Activated T-cell treated with anti-CD3 and anti-CD28 coated beads, Interleukin-2, amount 50 U/mL, for 48 hours (primary cell): ENCODE measurements at places on chromosomes 5 and 9.

GRCh38 chr5:14156650-14157492 lies 13.7 kb downstream of the TRIO start:
- no peak for DNase-seq

DNA sequence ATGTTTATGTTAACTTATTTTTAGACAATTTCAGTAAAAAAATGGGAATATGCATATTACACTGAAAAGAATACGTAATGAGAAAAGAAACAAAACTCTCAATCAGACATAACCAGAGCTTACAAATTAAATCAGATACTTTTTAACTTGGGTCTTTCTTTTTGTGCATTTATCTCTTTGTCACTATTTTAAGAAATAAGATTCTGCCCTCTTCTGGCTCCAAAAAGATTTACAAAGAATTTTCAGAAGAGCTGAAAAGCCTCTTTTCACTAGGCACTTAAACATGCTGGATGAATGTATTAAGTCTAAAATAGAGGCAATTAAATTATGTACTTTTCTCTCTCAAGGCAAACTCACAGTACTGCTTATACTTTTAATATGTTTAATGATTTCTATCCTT lies 55.5 kb downstream of the CEP120 start:
- no peak for DNase-seq

DNA sequence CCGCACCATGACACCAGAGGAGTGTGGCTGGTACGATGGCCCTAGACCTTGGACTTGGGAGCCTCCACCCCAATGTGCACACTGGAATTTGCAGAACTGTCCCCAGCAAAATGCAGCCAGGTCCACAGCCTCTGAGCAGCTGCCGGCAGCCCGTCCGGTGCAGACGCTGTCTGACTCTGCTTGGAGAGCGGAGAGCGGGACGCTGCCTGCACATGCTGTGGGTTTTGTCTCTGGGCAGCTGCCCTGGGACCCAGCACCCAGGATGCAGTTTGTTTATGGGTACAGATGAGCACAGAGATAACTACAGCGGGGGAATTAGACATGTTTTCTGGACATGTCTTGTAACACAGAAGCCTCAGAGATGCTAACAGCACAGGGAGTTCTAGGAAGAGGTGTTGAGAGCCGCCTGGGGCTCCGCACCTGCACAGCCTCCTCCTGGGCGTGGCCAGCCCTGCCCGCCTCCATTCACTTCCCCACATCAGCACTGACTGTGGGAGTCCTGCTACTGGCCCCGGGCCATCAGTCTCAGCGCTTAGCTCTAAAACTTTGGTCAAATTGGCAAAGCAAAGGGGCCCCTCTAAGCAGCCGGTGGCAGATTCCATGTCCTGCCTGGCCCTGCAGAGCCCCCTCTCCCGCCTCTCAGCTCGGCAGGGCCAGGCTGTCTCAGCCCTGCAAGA lies 159.6 kb downstream of the IRX2 start:
- DNase-seq = no peak

DNA sequence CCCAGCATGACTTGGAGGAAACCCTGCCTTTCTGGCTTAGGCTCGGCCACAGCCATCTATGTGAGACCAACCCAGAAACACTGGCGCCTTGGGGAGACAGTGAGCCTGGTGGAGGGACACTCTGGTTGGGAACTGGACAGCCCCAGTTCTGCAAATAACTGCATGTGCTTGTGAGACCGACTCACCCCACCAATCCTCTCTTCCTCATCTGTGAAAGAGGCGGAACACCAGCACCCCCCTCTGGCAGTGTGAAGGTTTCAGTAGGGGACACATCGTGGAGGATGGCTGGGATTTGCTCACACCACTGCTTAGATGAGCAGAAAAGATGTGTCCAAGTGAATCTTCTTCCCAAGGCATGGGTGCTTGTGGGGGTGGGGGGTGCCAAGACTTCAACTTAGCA lies 43.4 kb upstream of the N4BP3 start:
- peak; percentile 56 for DNase-seq

GRCh38 chr9:4654084-4654483 lies 8.0 kb upstream of the PLPP6 start:
- no peak for DNase-seq

- peak; percentile 55 for DNase-seq
Measured at GRCh38 chr5:146565764-146566367, 49.9 kb upstream of the GPR151 start.

DNA sequence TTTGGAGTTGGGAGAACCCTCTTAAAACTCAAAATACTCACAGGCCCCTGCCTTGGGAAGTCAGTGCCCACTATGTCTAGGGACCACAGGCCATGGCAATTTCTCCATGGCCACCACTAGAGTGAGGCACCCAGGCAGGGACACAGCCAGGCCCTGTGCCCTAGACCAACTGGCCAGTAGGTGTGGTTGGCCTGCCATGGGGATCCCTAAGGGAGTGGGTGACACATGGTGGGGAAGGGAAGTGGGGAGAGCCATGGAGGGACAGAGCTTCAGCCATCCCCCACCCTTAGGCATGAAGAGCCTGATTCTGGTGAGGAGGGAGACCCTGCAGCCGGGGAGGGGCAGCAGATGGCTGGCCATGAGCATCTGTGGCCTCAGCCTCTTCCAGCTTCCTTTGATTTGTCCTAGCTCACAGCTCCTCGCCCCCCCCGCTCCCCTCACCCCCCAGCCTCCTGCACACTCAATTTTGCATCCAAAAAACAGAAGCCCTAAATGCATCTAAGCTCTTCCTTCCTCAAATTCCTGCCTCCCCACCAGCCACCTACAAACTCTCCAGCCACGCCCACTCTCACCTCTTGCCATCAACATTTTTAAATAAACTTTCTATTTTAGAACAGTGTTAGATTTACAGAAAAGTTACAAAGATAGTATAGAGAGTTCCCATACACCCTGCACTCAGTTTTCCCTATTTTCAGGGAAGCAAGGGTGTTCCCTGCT lies 1.6 kb upstream of the DBN1 start:
- DNase-seq = no peak

GRCh38 chr5:14353726-14354474 lies 210.8 kb downstream of the TRIO start:
- no peak for DNase-seq

GRCh38 chr5:102211165-102211564 lies 84.9 kb downstream of the SLCO4C1 start:
- DNase-seq = no peak

DNA sequence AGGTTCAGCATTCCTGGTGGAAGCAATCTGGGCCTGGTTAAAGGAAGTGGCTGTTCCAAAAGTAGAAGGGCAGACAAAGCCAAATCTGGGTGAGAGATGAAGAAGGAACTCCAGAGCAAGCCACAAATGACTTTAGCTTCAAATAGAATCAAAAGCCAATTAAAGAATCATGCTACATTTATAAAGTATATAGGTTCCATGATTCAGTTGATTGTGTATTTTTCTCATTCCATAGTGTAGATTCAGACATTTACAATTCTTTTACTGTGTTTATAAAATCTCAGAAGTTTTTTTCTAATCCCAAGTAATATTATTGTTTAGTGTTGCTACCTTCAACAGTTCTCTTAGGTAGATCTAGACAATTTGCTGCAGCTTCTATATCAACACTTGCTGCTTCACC lies 262.0 kb downstream of the PLK2 start:
- DNase-seq = no peak

GRCh38 chr5:157384971-157385709 lies 74.9 kb upstream of the NIPAL4 start:
- DNase-seq = no peak

DNA sequence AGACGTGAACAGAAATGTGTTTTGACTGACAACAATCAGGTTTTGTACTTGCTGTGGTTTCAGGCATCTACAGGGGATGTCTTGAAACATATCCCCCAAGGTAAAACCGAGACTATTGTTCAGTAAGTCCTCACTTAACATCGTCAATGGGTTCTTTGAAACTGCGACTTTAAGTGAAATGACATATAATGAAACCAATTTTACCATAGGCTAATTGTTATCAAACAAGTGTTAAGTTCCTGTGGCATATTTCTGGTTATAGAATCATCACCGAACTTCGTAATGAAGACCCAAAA lies 16.4 kb upstream of the OMD start:
- no peak for DNase-seq

- no peak for DNase-seq
Measured at GRCh38 chr9:114779352-114779845, 26.4 kb downstream of the TNFSF15 start.

DNA sequence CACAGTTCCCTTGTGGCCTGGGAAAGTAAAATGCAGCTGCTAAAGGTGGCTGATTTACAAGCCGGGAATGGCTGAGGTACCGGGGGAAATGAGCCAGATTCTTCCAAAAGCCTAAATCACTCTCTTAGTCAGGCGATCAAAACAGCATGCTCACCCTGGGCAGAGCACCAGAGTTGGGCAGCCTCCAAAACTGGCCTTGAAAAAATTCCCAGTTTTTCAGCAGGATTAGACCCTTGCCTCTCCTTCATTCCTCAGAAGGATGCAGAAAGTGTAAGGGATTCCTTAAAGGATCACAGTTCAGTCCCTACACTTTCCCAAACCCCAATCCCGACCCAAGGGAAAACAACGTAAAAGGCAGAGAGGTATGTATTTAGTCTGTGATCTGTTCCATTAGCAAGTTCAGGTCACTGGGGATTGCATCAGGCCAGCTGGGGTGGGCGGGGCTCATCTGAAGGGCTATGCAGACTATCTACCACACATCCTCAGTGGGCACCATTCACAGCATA lies 16.9 kb downstream of the TMEM174 start:
- no peak for DNase-seq

DNA sequence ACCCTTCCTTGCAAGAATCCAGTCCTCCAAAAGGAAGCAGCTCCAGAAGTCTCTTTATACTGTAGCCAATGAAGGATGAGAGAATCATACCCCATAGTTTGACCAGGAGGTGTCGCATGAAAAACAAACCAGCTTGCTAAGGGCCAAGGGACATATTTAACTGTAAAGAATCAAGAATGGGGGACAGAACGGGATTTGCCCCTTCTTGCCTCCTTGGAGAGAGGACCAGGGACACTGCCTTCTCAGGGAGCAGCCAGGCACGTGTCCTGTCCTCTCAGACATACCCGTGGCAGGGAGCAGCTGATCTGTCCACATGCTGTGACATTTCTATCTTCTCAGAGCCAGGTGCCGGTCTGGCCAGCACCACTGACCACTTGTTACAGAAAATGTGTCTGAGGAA lies 11.7 kb downstream of the PRUNE2 start:
- no peak for DNase-seq

DNA sequence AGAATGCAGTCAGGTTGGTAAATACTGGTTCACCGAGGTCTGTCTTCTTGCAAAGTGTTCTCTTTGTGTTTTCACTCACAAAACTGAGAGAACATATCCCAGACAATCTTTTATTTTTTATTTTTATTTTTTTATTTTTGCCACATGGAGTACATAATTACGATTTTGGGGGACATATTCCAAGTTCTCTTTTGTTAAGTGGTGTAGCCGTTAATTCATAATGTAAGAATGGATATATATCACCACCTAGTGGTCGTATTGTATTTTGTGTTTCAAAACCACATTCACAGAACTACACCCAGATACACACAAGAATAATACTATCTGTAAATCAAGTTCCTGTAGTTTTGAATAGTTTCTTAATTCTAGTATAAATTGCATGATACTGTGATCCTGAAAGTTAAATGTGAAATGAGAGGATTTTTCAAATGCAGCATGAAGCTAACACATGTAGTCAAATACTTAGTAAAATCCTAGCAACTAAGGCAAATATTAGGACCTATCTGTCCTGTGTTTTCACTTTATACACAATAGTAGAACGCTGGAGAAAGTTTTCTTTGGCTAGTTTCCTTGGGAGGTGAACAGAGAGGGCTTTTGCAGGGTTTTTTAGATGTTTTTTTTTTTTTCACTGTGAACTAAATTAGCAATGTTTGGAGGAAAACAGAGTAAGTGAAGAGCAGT lies 92.7 kb downstream of the VCAN start:
- no peak for DNase-seq

DNA sequence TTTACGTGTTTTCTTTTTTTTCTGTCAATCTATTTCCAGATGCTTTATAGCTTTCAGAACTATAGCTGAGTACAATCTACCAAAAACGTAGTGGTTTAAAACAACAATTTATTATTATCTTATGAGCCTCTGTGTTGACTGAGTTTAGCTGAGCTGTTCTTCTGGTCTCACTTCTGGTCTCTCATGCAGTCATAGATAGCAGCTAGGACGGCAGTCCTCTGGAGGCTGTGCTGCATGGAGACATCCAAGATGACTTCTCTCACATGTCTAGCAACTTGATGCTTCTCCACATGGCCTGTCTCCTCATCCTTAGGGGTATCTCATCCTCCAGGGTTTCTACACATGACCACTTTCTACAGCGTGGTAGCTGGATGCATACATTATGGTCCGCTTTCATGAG lies 22.0 kb upstream of the RAD23B start:
- DNase-seq = no peak

DNA sequence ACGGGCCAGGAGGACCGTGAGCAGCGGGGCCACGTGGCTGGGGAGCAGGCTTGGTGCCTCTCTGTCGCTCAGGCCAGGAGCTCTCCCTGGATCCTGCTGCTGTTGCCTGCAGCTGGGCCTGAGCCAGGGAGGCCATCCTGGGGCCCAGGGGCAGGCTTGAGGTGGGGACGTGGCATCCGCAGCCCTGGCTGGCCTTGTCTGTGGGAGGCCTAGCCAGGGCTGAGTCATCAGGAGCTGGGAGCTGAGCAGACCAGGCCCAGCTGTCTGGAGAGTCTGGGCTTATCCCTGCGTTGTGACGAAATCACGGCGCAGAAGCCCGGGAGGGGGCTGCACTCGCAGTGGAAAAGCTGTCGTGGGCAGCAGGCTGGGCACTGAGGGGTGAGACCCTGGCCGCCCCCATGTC lies 138.8 kb upstream of the COL5A1 start:
- DNase-seq = no peak

DNA sequence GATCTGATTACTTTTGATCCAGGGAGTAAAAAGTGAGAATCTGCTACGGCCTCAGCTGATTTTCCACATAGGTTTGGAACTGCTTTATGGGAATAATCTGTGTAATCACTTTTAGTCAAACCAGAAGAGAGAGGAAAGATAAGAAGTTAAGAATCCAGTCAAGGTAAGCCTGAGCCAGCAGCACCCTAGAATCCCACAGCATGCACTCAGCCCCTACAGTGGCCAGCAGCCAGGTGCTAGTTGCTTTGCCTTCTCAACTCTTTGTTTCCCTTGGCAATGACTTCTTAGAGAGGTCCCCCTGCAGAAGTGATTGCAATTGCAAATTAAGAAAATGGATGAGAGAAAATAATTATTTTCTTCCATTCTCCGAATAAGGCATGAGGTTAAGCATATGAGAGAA lies 59.7 kb upstream of the TMED7 start:
- DNase-seq = no peak

- DNase-seq = no peak
Measured at GRCh38 chr9:108056084-108056804, 566.7 kb upstream of the KLF4 start.

DNA sequence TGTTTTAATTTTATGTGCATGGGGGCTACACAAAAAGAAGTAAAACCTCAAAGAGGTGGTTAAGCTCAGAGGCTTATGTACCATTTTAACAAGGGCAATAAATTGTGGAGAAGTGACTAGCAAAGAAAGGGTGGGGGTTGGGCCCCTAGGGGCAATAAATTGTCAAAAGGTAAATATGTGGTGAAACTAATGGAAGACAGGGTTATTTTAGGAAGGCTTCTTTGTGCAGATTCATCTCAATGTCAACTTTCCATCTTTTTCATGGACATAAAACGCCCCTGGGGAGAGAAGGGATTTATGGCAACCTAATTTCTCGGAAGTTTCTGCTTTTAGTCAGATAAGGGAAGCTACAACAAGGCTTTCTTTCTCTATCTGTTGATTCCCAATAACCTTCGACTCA lies 42.5 kb upstream of the GOLM1 start:
- DNase-seq = no peak
